ENCODE measurements at places on chromosomes 3 and 15.

DNA sequence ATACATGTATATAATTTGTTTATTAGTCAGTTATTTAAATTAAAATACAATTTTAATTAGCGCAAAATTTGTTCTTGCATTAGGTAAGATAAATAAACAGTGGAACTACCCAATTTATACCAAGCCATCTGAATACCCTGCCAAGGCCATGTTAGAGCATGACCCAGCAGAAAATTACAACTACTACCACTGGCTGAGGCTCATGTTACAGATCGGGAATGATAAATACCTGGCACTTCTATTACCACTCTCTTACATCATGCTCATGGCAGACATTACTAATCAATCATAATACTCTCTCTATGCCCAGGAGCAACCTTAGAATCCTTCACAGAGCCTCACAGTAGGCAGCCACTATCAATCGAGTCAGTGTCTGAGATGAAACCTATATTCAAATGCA lies 21.2 kb upstream of the LMOD3 start:
- no peak for DNase-seq

DNA sequence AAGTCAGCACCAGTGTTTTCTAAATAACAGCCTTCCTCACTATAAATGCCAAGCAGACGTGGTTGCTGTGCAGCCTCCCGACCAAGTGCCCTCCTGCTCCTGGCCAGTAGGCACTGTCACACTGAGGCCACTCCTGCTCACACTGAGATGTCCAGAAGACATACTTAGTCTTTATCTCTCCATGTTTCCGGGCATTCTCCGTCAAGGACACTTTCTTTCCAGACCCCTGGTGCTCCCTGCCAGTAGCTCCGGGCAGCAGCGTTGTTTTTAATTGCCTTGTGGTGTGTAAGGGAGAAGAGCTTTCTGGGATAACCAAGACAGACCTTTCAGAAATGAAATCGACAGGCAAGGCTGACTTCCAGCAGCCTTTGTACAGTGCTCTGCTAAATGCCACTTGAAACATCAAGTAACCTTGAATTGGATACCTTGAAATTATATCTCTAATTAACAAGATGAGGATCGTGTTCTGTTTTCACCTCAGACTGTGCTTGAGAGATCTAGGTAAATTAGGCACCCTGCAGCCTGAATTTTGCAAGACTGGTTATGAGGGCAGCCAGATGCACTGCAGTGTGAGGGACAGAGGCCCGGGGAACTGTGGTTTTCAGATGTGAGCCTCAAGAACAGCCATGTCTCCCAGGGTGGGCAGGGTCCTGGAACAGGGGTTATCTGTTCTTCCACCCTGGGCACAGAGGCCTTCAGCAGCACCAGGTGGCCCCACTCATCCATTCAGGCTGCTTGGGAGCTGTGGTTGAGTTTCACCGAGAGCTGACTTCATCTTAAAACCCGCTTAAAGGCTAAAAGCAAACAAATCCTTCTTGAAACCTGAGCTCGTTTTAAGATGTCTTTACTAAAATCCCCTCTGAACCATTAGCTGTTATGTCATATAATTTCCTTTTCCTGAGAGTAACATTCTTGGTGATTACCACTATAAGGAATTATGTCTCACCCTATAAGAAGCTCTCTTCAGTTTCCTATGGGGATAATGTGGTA lies 105.5 kb upstream of the IL12A start:
- DNase-seq: no peak

- DNase-seq: no peak
These were observed 52.0 kb downstream of the NTRK3 start for GRCh38 chr15:88204584-88204983.

- DNase-seq: no peak
These were observed 12.1 kb downstream of the NR2C2 start for GRCh38 chr3:14959359-14959943.

DNA sequence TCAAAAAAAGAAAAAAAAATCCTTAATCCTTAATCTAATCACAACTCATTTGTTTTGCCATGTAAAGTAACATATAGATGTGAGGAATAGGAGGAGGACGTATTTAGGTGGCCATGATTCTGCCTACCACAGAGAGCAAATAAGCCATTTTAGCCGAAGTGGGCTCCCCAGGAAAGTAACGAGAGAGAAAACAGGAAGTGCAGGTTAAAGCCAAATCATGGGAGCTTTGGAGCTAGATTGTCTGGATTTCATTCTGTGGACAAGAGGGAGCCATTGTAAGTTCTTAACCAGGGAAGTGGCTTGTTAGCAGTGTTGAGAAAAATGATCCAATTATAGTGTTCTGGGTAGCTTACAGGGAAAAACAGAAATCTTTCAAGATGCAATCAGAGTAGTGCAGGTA lies 9.4 kb downstream of the TMOD2 start:
- no peak for DNase-seq

DNA sequence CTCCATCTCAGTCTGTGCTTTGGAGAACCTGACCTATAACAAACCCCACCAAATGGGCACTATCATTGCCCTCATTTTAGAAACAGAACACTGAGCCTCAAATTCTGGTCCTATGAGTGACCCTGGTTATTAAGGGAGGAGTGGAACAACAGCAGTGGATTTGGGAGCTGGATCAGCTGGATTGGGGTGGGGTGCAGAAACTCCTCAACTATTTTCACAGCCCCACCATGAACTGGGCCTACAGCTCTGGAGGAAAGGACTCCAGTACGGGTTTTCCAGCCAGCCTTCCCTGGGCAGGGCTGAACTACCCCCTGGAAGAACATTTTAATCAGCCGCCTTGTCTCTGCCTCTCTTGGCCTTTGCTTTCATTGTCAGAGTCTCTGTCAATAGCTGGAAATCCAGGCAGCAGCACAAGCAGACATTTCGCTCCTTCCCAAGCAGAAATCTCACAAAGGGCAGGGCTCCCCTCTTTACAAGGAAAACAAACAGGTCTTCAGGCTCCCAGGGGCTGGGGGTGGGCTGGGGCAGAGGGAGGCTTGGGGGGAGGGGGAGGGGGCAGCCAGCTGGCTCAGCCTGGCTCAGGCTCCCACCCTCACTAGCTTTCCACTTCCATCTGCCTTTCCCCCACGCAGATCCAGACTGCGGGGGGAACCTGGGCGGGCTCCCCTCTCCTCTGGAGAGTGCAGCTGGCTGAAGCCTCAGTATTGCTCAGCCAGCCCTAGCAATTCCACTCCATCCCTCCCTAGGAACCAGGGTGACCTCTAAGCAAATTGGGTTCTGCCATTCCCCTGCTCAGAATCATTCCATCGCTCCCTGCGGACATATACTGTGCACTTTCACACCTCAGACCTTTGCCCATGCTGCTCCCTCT lies 13.7 kb upstream of the TLE3 start:
- DNase-seq: no peak

- no peak for DNase-seq
These were observed 533 bp upstream of the OCA2 start for GRCh38 chr15:28099555-28100140.

Data from activated CD4-positive, alpha-beta T cell treated with anti-CD3 and anti-CD28 coated beads for 36 hours (primary cell).